ENCODE measurements at places on chromosomes 12 and 14.

DNA sequence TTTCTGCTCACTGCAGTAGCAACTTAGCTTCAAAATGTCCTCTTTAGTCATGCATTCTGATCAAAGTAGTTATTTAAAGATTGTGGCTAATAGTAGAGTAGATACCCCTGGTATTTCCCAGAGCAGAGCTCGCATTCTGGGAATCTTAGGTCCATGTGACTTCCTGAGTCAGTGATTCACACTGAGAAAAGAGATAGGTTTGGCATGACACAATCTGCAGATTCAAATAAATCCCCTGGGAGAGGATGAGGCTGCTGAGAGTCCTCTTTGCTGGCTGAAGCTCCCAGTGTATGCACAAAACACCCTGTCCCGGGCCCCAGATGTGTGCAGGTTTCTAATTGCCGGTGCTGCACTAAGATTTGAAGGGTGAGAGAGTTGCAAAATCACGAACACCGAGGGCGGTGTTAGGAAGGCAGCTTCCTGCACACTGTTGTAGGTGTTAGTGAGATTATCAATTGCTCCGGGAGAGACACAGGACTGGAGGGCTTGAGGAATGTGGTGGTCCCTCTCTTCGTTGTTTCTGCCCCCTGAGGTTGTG, 233.2 kb downstream of the NRXN3 start:
- H3K27ac ChIP-seq, result no peak overlapping the region
- no peaks in the 10 kb centered on the region for H3K27me3 ChIP-seq
- H3K36me3 ChIP-seq, result no peaks in the 10 kb centered on the region
- H3K4me3 ChIP-seq, result no peak overlapping the region
- H3K4me1 ChIP-seq, result no peaks in the 10 kb centered on the region
- no peak for DNase-seq

DNA sequence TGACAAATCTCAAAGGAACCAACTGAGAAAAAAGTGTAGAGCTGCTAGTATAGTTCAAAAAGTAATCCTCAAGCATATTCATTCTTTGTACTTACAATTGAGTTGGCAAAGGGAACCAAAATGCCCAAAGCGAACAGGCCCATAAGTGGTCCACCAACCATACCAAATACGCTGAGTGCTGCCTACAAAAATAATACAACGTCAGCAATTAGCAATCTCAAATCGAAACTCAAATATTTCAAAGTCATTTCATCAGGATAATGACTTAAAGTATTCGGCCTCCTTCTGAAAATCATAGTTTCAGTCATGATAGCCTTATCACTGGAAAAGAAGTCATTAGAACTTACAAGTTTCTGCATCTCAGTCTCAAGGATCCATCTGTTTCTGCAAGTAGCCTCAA, 42.0 kb downstream of the SLC5A8 start:
- no peaks in the 10 kb centered on the region for H3K36me3 ChIP-seq
- H3K4me1 ChIP-seq, result no peaks in the 10 kb centered on the region
- H3K4me3 ChIP-seq, result no peak overlapping the region
- no peak overlapping the region for H3K27ac ChIP-seq
- no peaks in the 10 kb centered on the region for H3K27me3 ChIP-seq
- DNase-seq, result no peak

- H3K4me3 ChIP-seq, result no peak overlapping the region
- no peaks in the 10 kb centered on the region for H3K4me1 ChIP-seq
- no peak overlapping the region for H3K27ac ChIP-seq
- H3K36me3 ChIP-seq, result no peaks in the 10 kb centered on the region
- no peaks in the 10 kb centered on the region for H3K27me3 ChIP-seq
- DNase-seq, result no peak
Observed at GRCh38 chr12:78628491-78629100, 236.0 kb upstream of the SYT1 start.

DNA sequence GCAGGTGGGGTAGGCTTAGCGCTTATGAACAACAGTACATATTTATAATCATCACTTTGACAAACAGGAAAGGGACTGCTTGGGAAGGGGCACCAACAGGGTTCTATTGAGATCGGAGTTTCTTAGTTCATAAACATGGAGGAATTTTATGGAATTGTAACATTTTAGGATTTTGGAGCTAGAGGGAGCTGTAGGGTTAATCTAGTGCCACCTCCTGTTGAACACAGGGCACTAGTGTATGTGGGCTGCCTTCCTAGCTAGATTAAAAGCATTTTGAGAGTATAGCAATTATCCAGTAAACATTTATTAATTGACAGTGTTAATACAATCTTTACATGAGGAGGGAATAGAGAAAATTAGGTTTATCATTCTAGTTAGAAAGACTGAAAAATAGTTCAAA, 23.1 kb upstream of the TBC1D30 start:
- H3K27ac ChIP-seq, result no peak overlapping the region
- no peaks in the 10 kb centered on the region for H3K4me1 ChIP-seq
- no peaks in the 10 kb centered on the region for H3K27me3 ChIP-seq
- no peaks in the 10 kb centered on the region for H3K36me3 ChIP-seq
- no peak for DNase-seq
- no peak overlapping the region for H3K4me3 ChIP-seq

- DNase-seq, result no peak
- H3K4me1 ChIP-seq, result no peaks in the 10 kb centered on the region
- H3K4me3 ChIP-seq, result no peak overlapping the region
- H3K27ac ChIP-seq, result no peak overlapping the region
- H3K27me3 ChIP-seq, result no peaks in the 10 kb centered on the region
- H3K36me3 ChIP-seq, result peaks cover 26% of the 10 kb centered on the region
Observed at GRCh38 chr14:102729825-102730224, 47.4 kb upstream of the TRAF3 start.

- H3K27ac ChIP-seq, result no peak overlapping the region
- peaks cover 25% of the 10 kb centered on the region for H3K4me1 ChIP-seq
- H3K4me3 ChIP-seq, result peak overlapping the region; percentile 27
- no peak for DNase-seq
- H3K27me3 ChIP-seq, result no peaks in the 10 kb centered on the region
Observed at GRCh38 chr12:110739488-110739887, 3.2 kb downstream of the PPP1CC start.

- peak within 1 kb of the TSS; percentile 59 for H3K4me3 ChIP-seq
- no peaks in the 10 kb centered on the region for H3K36me3 ChIP-seq
- DNase-seq, result peak; percentile 72
- peaks cover 17% of the 10 kb centered on the region for H3K4me1 ChIP-seq
Observed at GRCh38 chr12:105235732-105236476, at the start of gene APPL2. APPL2 (minus strand) TSS chr12:105236174; CDS start chr12:105236012, 162 bp downstream.

DNA sequence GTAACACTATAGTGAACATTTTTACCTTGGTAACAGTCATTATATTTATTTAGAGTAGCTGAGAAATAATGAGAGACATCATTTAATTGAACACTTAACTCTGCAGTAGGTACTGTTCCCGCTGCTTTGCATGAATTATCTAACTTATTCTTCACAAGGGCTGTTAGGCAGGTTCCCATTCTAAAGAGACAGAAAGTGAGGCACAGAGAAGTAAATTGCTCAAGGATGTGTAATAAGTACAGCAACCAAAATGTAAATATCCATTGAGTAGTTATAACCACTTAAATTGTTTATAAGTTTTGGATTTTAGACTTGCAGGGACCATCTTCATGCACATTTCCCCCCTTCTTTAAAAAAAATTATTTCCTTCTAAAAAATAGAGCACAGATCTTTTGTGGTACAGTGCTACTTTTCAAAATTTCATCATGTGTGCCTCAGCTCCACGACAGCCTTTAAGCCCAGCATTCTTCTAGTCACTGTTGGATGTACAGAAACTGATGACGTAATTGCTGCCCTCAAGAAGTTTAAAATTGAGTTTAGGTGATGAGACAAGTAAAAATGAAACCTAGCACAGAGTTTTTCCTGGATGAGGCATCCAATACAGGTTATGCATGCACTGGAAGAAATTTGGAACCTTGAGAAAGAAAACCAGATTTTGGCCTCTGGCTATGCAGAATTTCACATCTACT, 6.0 kb upstream of the MANSC4 start:
- no peak overlapping the region for H3K4me3 ChIP-seq
- H3K27me3 ChIP-seq, result no peaks in the 10 kb centered on the region
- no peak overlapping the region for H3K27ac ChIP-seq
- DNase-seq, result no peak
- no peaks in the 10 kb centered on the region for H3K36me3 ChIP-seq

DNA sequence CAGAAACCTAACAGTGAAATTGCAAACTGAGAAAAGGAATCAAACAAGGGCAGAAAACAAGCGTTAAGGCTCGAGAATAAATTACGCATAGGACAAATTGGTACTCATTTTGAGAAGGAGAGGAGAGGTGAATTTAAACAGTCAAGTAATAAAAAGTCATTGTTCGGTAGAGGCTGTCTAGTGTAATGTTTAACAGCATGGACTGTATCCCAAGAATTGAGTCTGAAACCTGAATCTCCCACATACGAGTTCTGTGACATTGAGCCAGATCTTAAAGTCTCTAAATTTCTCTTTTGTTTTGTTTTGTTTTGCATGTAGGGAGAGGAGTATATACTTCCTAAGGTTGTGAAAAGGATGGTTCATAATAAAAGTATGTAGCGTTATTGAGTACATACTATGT, 216.5 kb upstream of the BTG1 start:
- H3K27ac ChIP-seq, result peak overlapping the region; percentile 58
- H3K4me1 ChIP-seq, result peaks cover 27% of the 10 kb centered on the region
- no peaks in the 10 kb centered on the region for H3K27me3 ChIP-seq
- no peak overlapping the region for H3K4me3 ChIP-seq
- DNase-seq, result no peak
- no peaks in the 10 kb centered on the region for H3K36me3 ChIP-seq

DNA sequence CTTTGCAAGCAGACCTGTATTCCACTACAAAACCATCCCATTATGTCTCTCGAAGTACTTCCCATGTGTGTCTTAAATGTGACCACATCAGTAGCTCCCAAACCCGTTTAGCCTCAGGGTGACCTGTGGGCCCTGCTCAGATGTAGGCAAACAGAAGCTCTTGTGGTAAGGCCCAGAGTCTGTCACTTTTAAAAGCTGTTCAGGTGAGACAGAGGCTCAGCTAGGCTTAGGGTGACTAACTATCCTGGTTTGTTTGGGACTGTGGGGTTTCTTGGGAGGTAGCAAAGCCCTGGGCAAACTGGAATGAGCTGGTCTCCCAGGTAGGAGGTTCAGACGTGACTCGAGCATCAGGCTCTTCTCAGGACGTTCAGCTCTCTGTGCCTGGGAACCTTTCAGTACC, 64.5 kb upstream of the VASH1 start:
- H3K27me3 ChIP-seq, result no peaks in the 10 kb centered on the region
- no peaks in the 10 kb centered on the region for H3K36me3 ChIP-seq
- H3K27ac ChIP-seq, result no peak overlapping the region
- no peak overlapping the region for H3K4me3 ChIP-seq
- H3K4me1 ChIP-seq, result no peaks in the 10 kb centered on the region
- DNase-seq, result no peak

- no peak overlapping the region for H3K27ac ChIP-seq
- H3K4me3 ChIP-seq, result no peak overlapping the region
- H3K27me3 ChIP-seq, result no peaks in the 10 kb centered on the region
- DNase-seq, result no peak
- H3K4me1 ChIP-seq, result no peaks in the 10 kb centered on the region
- H3K36me3 ChIP-seq, result no peaks in the 10 kb centered on the region
Observed at GRCh38 chr14:104499784-104500760, 79.5 kb upstream of the C14orf180 start.

- DNase-seq, result no peak
- H3K4me3 ChIP-seq, result no peak overlapping the region
- no peaks in the 10 kb centered on the region for H3K27me3 ChIP-seq
Observed at GRCh38 chr12:82554529-82554928, 132.2 kb upstream of the TMTC2 start.

- no peak overlapping the region for H3K27ac ChIP-seq
- H3K27me3 ChIP-seq, result no peaks in the 10 kb centered on the region
- DNase-seq, result no peak
Observed at GRCh38 chr12:87756721-87757120, 272.5 kb downstream of the C12orf50 start.

- H3K27ac ChIP-seq, result no peak overlapping the region
- H3K4me3 ChIP-seq, result no peak overlapping the region
- H3K27me3 ChIP-seq, result no peaks in the 10 kb centered on the region
- H3K4me1 ChIP-seq, result no peaks in the 10 kb centered on the region
Observed at GRCh38 chr12:88153959-88154358, 11.9 kb downstream of the TMTC3 start.

DNA sequence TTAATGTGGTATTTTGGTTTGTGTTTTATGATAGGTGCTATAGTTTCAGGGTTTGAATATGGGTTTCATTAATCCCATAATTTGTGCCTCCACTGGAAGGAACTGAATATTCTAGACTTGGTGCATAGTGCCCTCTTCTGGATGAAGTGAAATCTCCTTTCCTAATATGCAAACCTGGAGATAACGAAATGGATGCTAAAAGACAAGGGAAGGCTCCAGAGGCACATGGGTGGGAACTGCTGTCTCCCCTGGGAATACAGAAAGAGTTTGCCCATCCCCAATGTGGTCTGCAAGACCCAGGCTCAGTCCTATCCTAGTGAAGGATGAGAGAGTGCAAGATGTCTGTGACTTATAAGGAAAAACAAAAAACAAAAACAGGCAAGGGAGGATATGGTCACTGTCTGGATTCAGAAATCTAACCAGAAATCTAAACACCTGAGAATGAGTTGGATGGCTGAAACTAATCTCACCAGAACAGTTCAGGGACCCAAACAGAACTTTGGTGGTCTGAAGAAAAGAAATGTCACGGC, 142.3 kb upstream of the TMPO start:
- no peak overlapping the region for H3K4me3 ChIP-seq
- no peaks in the 10 kb centered on the region for H3K36me3 ChIP-seq
- H3K27me3 ChIP-seq, result no peaks in the 10 kb centered on the region
- no peak overlapping the region for H3K27ac ChIP-seq
- H3K4me1 ChIP-seq, result peaks cover 7% of the 10 kb centered on the region

DNA sequence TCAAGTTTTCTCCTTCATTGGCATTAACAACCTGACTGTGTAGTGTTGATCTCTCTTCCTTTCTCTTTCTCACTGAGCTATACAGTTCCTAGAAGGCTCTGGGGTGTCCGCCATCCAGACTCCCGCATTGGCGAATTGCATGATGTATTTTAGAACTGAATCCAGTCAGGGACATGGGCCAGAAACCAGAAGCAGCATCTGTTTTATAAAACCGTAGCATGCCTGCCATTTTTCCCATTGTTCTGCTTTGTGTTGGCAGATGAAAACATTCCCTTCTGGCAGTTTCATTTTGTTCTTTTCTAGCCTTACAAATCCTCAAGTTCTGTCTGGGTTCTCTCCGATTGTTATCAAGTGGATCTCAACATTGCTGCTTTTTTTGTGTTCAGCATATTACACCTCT, 268.3 kb upstream of the SEL1L start:
- H3K4me3 ChIP-seq, result no peak overlapping the region
- no peaks in the 10 kb centered on the region for H3K36me3 ChIP-seq
- H3K27ac ChIP-seq, result no peak overlapping the region
- H3K27me3 ChIP-seq, result no peaks in the 10 kb centered on the region
- DNase-seq, result no peak

All from effector memory CD4-positive, alpha-beta T cell (primary cell).